ENCODE measurements at places on chromosomes 4 and X.

DNA sequence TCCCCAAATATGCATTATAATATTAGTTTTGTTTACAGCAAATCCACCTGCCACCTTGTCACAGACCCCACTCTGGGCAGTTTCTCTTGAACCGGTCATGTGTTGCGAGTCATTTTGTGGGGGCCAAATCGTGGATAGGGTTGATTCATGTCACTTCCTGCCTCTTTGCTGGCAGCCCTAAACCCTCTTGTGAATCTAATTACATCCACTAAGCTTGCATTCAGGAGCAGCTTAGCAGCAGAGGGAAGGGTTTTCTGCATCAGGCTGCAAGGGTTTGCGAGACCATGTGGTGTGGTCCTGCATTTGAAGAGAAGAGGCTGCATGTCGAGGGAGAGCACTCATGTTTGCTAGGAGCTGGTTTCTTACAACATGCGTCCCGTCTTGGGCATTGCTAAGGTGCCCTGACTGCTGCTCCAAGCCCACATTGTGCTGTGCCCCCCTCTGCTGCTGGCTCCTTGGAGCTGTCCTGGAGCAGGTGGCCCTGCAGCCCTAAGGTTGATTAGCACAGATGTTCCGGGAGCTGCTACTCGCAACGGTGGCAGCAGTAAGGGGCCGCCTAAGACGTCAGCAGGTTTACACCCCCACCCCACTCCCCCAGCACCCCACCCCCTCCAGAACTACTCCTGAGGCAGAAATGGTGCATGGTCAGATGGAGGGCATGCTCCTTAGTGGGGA, 88.9 kb upstream of the CLDN34 start:
- DNase-seq: no peak

DNA sequence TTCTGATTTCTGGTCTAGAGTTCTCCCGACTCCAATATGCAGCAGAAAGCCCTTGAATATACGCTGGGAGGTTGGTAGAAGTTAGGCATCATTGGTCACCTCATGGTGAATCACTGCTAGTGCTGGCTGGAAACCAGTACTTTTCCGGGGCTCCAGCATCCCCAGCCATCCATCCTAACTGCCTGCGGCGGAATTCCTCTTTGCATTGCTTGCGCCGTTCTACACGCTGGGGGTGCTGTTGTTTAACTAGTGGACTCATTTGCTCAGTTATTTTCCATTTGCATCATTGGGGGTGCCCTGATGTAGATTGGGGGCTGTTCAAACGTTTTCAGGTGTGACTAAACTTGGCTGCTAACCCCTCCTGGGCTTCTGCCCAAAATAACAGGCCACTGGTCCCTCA, 23.3 kb upstream of the GPR50 start:
- DNase-seq: no peak

DNA sequence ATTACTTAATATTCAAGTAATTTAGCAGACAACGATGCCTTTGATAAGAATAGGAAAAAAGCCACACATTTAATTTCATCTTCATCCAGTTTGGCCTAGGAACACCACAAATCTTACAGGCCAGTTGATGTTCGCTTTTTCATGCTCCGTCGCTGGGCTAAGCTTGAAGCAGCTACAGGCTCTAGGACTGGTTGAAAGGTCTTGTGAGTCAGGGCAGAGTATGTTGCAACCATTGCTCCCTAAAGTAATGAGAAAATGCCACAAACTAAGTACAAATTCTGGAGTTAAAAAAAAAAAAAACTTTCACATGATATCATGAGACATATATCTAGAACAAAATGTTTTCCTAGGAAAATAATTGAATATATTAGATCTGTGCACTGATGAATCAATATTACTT, 123.8 kb downstream of the RPS6KA6 start:
- DNase-seq: no peak

DNA sequence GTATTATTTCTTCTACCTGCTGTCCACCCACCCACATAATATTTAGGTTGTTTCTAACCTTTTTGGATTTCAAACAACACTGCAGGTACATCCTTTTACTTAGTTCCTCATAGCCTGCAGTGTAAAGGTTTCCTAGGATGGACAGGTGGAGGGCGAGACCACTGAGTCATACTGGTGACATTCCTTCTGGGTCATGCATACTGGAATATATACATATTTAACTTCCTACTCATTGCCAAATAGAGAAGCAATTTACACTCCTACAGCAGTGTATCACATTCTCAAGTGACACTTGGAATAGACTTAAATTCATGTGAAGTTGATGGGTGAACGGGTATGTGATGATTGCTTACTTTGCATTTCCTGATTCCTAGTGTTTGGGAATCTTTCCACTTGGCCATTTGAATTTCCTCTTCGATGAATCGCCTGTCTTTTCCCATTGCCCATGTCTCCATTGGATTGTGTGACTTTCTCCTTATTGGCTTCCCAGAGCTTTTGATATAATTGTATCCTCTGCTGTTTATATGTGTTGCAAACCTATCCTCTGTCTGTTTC, 8.2 kb upstream of the PPP2R2C start:
- DNase-seq: no peak

GRCh38 chr4:27023366-27023765, 162.7 kb downstream of the STIM2 start:
- DNase-seq: no peak

DNA sequence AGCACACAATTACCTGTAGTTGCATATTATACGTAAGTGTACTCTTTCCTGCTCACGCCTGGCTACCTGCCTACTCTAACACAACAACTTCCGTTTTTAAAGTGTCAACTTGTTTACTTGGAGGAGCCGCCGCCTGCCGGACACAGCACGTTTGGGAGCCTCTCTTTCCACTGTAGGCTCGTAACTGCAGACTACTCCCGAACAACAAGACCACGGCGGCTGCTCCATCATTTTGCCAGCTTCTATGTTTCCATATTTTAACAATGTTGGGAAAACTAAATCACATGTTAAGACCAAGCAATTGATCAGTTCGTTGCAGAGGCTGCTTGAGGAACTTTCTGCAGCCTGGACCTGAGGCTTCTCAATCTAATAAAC, 841 bp downstream of the MTNR1A start:
- no peak for DNase-seq

All from suppressor macrophage treated with lipopolysaccharide for 4 hours (primary cell).